ENCODE measurements at places on chromosomes 2 and 18.

DNA sequence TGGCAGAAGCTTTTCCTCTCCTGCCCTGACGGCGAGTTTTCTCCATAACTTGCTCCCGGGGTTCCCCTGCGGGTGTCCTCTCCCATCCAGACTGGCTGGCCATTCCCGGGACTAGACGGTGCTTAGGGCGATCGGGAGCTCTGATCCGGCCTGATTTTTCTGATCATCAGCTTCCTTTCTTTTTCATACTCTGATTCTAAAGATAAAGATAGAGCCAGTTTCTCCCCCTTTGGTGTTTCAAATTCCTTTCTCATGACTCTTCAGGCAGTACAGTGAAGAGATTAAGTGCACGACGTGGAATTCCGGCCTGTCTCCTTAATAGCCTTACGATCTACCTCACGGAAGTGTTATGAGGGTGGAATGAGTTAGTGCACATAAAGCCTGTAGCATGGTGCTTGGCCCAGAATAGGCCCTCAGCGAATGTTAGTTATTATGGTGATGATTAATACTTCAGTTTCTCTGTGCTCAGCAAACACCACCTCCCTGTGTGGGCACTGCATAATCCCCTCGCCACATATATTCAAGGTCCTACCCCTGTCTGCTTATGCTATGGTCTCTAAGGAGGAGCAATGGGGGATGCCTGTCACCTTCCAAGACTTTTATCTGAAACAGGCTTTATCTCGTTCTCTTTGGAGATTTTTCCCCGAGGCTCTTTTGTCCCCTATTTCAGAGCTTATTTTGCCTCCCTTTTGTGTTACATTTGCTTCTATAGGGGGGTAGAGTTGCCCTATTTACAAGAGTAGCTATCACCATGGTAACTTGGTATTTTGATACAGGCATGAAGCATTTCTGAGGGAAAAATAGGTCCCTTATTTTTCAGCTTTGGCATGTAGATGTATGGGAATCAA is 254.8 kb downstream of the CDH2 start:
- no peak for DNase-seq

GRCh38 chr2:163774862-163775261 is 39.1 kb upstream of the FIGN start:
- DNase-seq, result no peak

DNA sequence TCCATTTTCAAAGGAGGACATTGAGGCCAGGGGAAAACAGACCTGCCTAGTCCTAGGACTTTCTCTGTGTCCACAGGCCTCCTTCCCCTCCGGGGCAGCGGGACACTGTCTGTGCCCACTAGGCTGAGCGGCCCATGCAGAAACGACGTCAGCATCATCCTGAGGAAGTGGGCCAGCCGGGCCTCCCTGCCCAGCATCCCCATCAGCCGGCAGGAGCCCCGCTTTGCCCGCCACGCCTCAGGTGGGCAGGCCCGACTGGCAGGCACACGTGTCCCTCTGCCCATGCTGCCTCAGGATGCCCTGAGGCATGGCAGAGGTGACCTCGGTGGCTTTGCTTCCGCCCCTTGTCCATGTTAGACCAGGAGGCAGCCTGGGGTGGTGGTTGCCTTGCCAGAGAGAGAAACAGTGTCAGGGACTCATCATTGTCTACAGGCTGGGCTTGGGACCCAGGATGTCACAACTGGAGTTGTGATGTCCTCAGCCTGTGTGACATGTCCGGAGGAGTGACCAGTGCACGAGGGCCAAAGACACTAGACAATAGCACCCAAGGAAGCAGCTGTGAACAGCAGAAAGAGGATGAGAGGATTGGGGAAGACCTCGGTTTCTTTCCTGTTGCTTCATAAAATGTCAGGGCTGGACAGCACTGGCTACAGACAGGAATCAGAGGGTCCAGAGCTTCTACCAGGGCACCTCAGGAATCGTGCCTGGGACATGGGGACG is 36.8 kb downstream of the TOGARAM2 start:
- no peak for DNase-seq

DNA sequence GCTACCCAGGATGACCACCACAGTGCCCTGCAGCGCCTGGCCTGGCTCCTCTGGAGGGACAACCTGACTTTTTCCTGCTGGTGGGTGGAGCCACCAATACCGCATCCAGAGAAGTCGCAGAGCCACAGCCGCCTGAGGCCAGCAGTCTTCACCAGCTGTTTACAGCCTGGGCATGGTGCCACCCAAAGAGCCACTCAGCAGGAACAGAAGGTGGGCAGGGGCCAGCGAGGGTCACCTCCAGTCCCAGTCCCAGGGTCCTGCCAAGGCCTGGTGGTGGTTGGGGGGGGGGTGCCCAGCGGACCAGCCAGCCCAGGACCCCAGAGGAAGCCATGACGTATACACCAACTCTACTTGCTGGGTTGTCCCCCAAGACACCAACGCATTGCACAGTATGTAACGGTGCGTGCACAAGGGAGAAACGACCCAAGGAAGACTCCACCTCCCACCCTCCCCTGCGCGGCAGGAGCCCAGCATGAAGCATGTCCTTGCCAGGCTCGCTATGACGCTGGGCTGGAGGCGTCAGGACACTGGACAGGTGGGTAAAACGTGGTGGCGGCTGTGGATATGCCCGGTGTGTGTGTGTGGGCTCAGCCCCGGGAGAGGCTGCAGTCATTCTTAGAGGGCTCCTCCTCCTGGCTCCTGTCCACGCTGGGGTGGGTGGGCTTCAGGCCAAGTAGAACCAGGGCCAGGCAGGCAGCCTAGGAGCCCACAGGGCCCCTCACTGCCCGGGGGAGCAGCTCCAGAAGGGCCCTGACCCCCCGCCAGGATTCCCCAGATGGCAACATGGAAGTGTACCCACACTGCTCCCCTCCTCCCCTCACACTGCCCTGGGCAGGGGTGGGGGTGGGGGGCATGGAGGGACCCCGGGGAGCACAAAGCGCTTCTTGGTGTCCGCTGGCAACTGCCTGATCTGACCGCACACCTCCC is 49.3 kb downstream of the HS6ST1 start:
- DNase-seq, result no peak

GRCh38 chr2:240798327-240798905 is 21.6 kb downstream of the KIF1A start:
- no peak for DNase-seq

- no peak for DNase-seq
Measured at GRCh38 chr2:98514879-98515249, 70.2 kb downstream of the INPP4A start.
